NCI-H510A (cell line): ENCODE measurements at places on chromosomes 7 and 10.

- DNase-seq = no peak
These were observed 22.6 kb downstream of the JCAD start for GRCh38 chr10:30036811-30037210.

DNA sequence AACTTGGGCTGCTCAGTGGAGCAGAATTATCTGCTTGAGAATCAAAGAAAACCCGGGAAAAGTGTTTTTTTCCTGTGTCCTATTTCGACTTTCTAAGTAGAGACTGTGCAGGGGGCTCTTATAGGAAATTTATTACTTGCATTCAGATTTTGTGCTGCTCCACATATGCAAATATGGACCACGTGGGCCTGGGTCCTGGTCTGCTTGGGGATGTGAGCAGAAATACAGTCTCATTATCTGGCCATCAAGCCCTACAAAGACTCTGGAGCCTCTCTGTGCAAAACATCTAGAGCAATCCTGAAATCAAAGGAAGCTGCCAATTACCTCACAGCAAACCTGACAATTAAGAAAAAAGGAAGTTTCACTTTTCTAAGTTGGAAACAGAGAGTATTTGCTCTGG lies 216.9 kb downstream of the LRMDA start:
- no peak for DNase-seq

- no peak for DNase-seq
These were observed 208.6 kb upstream of the CCDC6 start for GRCh38 chr10:60114765-60115586.

- DNase-seq = no peak
These were observed 145.0 kb upstream of the CHST15 start for GRCh38 chr10:124238367-124238766.

DNA sequence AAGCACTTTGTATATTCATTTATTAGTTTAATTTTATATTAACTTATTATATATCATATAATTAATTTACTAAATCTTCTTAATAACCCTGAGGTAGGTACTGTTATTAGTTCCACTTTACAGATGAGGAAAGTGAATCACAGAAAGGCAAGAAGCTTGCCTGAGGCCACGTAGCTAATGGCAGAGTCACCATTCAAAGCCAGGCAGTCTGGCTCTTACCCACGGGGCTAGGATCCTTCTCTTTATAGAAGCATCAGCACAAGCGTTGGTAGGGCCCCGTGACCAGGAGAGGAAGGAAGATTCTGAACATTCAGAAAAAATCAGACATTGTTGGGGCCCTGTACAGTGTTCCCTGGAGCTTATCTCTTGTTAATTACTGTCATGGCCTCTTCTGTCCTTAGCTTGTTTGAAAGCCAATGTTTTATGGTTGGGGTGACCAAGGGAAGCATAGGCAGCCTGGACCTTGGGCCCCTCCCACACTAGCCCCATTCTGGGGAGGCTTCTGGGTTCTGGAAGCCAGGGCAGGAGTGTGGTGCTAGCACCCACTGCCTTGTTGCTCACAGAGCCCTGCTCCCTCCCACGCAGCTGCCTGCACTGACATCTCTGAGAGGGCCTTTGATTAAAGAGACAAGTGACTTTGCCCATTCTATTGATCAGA lies 31.1 kb upstream of the SLF2 start:
- DNase-seq = no peak

DNA sequence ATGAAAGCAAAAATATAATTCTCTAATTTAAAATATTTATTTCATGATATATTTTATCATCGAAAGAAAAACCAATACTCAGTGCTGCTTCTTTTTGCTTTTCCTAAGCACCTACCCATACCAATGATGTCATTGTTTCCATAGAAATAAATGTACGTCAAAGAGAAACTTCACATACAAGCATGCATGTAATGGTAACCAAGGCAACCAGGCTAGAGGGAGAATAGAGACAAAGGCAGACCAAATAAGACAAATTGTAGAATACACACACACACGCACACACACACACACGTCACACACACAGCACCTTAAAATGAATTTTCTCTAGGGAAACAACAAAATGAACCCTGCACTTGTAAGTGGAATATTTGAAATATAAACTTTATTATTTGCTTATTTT lies 75.5 kb downstream of the MACC1 start:
- no peak for DNase-seq

DNA sequence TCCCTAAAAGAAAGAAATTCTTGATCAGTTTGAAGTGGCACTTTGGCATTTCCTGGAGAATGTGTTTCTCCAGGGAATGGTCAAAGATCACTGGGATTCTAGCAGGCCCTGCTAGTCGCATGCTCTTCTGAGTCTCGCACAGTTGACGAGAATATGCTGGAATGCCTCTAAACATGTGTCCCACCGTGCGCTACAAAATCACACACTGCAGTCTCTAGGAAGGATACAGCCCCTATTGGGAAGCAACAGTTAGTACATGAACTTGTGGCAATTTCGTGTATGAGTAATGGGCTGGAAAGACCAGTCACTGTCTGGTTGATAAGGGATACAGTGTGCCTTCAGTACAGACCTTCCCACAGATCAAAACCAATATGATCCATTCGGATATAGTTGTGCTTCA lies 257.9 kb downstream of the PRPF18 start:
- no peak for DNase-seq

- DNase-seq = no peak
These were observed 96.4 kb downstream of the CHST15 start for GRCh38 chr10:123997013-123997412.

- no peak for DNase-seq
These were observed 52.9 kb downstream of the ZNF22 start for GRCh38 chr10:45053569-45054100.

- DNase-seq = no peak
These were observed 136.9 kb downstream of the KCNMA1 start for GRCh38 chr10:77500754-77501151.
